ENCODE measurements at places on chromosomes 3 and 15.

GRCh38 chr3:54625805-54626787 is 301.8 kb downstream of the LRTM1 start:
- DNase-seq, result no peak

DNA sequence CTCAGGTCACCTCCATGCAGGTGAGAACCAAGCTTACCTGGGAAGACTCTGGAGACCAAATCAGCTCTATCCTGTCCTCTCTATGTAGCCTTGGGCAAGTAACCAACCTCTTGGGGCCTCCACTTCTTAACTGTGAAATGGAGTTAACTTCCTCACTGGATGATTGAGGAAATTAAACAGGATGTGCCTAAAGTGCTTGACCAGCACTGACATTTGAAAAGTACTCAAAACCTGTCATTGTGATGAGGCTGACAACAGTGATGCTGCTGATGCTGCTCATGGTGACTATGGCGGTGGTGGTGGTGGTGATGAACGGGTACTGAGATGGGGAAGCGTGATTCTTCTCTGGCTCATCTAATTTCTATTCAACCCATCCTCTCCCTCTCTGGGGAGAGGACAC is 22.3 kb downstream of the VIPR1 start:
- DNase-seq, result no peak

- DNase-seq, result peak; percentile 74
Observed at GRCh38 chr15:75666823-75667501, 19.2 kb downstream of the SNX33 start.

DNA sequence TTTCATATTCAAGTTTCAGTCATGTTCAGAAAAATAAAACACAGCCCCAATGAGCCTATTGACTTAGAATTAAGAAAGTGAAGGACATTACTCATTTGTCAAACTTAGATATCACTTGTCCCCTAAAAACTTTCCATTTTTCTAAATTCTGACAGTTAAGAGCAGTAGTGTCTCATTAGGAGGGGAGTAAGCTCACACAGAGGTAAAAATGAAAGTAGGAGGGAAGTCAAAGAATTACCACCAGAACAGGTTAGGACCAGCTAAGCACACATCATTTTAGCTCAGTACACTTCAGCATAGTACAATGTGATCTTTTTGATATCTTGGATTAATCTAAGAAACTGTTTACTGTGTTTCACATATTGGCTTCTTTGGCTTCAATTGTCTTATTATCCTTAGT is 64.3 kb downstream of the OSTN start:
- DNase-seq, result no peak

DNA sequence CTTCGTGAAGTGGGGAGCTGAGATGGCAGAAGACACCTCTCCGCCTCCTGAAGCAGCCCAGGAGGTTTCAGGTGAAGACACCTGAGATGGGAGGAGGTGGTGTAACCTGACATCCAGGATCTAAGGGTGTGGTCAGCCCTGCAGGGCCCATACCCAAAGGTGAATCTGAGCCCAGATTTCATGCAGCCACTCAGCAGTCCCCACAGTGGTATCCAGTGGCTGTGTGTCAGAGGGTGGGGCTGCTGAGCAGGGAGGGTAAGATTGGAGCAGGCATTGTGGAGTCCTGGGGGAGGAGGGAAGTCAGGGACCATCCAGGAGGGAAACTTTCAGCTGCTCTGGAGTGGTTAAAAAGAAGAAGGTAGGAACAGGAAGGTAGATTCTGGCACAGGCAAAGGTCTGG is 46.0 kb upstream of the SMAD6 start:
- DNase-seq, result no peak

DNA sequence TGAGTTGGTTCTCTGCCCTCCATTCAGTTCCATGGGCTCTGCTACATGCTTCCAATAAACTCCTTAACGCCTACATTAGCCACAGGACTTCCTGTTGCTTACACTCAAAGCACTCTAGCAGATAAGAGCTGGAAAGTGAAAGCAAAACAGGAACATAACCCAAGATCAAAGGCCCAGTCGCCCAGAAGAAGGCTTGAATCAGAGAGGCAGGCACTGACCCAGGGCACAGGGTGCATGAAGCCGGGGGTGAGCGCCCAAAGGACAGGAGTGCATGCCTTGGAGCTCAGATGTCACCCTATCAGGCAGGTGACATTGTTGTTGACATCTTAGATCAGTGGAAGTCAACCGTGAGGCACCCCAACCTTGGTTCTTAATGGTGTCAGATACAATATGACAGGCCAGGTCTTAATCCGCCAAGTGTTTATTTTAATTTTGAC is 235.1 kb downstream of the UACA start:
- peak; percentile 74 for DNase-seq

- DNase-seq, result no peak
Observed at GRCh38 chr3:11580645-11581044, 63.1 kb downstream of the VGLL4 start.

- peak; percentile 37 for DNase-seq
Observed at GRCh38 chr3:187044206-187044605, 95.1 kb downstream of the RPL39L start.

GRCh38 chr3:140128631-140129030 is 193.6 kb downstream of the CLSTN2 start:
- peak; percentile 19 for DNase-seq

GRCh38 chr3:127911421-127911931 is 3.6 kb upstream of the KBTBD12 start:
- peak; percentile 29 for DNase-seq

DNA sequence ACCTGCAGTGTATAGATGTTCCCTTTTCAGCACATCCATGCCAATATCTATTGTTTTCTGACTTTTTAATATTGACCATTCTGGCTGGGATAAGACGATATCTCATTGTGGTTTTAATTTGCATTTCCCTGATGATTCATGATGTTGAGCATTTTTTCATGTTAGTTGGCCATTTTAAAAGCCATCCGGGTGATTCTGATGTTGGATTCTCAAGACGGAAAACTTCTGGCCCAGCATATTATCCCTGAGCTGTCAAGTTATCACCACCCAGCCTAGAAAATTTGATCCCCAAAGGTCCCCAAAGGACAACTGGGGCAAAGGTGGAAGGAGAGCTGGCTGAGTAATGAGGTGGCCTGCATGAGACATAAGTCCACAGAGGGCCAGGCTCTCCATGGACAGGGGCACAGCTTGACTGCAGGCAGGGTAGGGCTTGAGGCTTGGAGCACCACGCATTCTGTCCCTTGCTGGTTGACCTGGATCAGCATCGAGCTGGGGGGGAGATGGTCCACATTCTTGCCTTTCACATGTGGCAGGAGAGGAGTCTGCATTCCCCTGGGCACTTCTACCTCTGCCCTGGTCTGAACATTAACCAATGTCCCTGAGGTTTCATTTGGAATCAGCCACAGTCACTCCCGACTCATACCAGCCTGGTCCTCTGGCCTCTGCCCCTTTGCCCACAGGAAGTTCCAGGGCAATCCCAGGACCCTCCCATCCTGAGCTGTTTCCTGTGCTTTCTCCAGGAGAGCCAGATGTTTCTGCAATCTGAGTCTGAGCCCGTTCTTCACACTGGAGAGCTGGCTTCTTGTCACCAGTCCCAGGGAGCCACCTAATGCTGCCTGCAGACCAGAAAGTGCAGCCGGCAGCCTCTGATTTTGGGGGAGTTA is 69.2 kb downstream of the ISG20 start:
- DNase-seq, result no peak

DNA sequence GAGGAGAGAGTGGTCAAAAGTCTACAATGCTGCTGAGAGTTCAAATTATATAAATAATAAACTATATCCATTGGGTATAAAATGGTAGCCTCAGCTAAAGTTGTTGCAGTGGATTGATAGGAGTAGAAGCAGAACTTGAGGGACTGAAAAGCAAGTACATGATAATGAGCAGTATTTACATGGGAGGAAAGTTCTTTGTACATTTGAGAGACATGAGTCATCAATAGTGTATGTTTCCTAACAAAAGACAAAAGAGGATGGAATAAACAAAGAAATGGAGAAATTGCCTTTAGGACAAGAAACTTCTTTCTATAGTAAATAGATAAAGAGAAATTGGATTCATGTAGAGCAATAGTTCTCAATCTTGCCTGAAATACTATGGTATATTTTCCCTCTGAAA is 110.0 kb upstream of the PLSCR5 start:
- DNase-seq, result no peak

- DNase-seq, result no peak
Observed at GRCh38 chr15:66261056-66261455, 7.5 kb upstream of the MEGF11 start.

GRCh38 chr3:72317491-72317890 is 530.8 kb downstream of the SHQ1 start:
- DNase-seq, result no peak

DNA sequence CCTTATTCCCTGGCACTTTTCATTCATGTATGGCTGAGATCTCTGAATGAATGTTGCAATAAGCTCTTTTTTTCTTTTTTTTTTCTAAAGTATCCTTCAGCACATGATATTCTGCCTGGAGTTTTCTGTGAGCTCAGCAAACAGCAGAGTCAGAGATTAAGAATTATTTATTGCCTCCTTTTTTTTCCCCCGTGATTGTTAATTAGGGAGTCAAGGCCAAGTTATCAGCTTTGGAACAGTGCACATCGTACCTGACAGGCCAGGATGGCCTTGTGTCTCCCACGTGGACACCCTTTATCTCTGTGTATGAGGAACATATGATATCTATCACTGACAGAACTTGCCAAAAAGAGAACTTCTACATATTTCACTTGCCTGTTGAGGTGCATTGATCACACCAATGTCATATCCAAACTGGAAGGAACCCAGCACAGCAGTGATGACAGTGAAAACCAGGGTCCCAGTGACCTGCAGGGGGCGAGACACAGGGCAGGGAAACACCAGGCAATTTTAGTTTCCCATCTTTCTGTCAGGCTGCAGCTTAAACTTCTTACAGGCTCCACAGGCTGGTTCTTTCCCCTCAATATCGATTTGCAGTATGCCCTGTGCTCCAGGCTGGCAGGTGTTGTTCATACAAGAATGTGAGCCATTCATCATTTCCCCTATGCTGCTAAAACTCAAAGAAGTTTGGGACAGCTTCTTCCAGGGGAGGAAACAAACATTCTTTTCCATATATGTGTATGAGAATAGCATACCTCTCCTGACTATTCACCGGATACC is 8.2 kb downstream of the SLC2A2 start:
- DNase-seq, result peak; percentile 89

DNA sequence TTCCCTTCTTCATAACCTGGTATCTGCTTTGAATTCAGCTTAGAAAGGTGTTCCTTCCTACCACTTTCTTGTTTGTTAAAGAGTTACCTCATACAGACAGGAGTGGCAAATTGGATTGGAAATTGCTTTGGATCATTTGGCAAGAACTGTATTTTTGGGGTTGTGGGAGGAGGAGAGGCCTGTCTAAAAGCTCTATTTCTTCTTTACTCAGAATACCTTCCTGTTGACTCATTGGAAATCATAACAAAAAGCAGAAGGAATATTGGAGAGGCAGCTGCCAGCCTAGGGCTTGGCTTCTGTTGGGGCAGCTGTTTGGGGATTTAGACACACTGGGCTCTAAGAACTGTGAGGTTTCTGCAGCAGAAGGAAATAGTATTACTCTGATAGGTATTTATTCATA is 14.2 kb downstream of the IQGAP1 start:
- peak; percentile 31 for DNase-seq

GRCh38 chr3:187748050-187748481 is 2.8 kb upstream of the BCL6 start:
- DNase-seq, result peak; percentile 91

- DNase-seq, result no peak
Observed at GRCh38 chr15:88818920-88819319, 15.7 kb downstream of the ACAN start.

DNA sequence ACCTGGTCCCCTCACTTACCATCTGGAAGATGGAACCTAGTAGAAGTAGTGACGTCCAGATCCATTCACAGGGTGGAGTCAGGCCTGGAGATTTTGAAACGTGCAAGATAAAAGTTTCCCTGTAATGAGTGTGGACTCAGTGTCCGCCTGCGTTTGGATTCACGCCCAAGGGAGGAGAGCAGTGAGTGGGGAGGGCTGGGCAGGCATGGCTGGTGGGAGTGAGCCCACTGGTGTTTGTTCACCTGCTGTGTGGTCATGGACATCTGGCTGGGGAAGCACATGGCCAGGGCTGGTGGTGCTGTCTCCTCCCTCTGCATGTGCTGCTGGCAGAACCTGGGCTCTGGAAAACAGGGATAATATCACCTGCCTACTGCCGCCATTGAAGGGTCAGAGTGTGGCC is 37.0 kb downstream of the RLBP1 start:
- DNase-seq, result peak; percentile 31

DNA sequence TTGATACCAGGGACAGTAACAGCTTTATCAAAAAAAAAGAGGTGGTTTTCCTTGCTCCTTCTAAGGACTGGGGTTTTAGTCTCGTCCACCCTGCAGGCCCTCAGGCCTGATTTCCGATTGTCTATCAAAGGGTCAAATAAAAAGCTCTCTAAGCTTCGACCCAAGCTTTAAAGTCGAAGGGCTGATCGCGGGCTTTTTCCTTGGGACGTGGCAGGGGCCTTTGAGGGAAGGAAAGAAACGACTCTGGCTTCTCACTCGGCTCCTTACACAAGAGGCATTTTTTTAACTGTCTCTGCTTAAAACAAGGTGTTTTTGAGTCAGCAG is 354 bp upstream of the KLHL24 start:
- DNase-seq, result no peak

DNA sequence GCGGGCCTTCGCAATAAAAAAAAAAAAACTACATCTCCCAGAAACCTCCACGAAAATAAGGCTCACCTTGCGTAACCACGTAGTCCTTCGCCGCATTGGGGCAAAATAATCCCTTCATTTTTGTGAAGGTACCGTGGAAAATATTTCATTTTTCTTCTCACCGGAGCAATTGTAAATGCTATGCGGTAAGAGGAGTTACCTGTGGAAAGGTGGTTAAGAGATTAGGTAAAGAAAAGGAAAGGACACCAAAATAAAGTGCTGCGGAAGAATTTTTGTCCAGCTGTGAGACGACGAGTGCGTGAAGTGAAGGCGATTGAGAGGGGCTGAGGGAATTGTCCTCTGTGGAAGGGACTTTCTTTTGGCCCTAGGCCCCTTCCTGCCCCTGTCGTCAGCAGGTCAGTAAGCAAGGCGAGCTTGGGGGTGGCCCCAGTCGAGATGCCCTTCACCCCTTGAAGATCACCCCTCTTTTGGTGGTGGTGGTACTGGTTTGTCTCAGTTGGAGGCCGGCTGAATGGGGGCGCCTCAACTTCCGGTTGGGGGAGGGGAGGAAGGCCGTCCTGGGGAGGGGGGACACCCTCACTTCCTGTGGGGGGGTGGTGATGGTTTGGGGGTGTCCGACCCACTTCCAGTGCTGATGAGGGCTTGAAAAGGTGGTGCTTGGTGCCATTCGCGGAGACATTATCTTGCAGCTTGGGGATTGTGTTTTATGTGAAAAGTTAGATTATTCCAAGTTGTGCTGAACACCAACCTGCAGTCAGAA is at the start of gene HMG20A:
Gene HMG20A, plus strand, starts transcription at position 279 of the 760 bp plus-strand sequence. CDS start 37,520 bp downstream, outside the sequence.
- peak; percentile 84 for DNase-seq

- DNase-seq, result no peak
Observed at GRCh38 chr15:84822653-84823281, 5.6 kb downstream of the ALPK3 start.

GRCh38 chr15:58952751-58953150 is 19.3 kb upstream of the SLTM start:
- DNase-seq, result no peak

GRCh38 chr3:101413656-101414055 is 93.3 kb upstream of the IMPG2 start:
- DNase-seq, result no peak

Data from small intestine (tissue), 16 donors.